Stomach (tissue), 19 donors: ENCODE measurements at places on chromosomes 13 and 19. TPM values are rescaled to one million over a fixed set of nuclear protein-coding genes. Genes with fewer than 3 reads are reported as not detected.
A peak's percentile ranks its signal among the peaks of the same experiment; 100 is the strongest.

- DNase-seq = no peak
Measured at GRCh38 chr13:52793515-52794061, 54.0 kb upstream of the CNMD start.

DNA sequence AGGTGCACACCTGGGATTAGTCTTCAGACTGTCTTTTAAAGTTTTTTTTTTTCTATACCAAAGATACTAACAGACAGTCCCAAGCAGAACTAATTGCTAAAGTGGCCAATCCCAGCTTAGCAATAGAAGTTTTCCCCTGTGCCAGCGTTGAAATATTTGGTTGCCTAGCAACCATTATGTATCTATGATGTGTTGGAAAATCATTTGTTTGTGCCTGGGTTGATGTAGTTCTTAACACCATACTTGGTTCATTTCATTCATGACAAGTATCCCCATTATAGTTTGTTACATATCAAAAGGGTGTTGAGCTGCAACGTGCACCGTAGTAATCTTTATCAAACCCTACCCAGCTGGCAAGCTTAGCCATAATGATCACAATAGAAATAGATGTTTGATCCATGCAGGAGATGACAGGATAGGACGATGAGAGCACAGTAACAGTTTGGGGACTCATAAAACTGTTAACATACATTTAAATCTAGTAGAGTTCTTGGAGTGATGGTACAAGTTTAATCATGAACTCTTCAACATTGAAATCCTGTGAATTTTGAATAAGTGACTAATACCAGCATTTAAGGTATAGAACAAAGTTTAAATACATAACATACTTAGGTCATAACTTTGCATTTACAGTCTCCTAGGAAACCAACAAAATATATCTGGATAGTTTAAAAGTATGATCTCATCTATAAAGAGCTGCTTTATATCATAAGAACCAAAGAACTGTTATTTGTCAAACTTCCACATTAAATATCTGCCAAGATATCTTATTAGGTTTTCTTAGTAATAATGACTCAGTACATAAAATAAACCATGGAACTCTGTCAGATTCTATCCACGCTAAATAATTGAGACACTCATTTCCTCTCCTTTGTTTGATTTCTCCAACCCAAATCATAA is 73.4 kb downstream of the MBNL2 start:
- DNase-seq = no peak

- DNase-seq = peak; percentile 69
Measured at GRCh38 chr13:48505597-48506091, 27.2 kb downstream of the RCBTB2 start.

Gene PSG7
- total RNA-seq = not detected

DNA sequence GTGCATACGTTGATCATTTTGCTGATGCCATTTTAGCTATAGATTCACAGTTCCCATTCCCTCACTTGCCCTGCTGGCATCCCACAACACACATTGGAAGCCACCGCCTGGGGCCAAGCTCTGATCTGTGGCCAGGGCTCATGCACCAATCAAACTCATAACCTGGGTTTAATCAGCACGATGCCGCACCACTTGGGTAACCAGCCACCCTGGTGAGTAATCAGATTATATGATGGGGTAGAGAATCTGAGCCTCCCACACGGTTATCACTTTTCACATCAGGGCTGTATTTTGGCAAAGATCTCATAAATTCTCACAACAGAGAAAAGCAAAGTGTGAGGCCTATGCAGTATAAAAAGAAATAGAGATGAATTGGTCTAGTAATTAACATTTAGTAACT is 66.0 kb upstream of the TNFRSF19 start:
- DNase-seq = no peak

DNA sequence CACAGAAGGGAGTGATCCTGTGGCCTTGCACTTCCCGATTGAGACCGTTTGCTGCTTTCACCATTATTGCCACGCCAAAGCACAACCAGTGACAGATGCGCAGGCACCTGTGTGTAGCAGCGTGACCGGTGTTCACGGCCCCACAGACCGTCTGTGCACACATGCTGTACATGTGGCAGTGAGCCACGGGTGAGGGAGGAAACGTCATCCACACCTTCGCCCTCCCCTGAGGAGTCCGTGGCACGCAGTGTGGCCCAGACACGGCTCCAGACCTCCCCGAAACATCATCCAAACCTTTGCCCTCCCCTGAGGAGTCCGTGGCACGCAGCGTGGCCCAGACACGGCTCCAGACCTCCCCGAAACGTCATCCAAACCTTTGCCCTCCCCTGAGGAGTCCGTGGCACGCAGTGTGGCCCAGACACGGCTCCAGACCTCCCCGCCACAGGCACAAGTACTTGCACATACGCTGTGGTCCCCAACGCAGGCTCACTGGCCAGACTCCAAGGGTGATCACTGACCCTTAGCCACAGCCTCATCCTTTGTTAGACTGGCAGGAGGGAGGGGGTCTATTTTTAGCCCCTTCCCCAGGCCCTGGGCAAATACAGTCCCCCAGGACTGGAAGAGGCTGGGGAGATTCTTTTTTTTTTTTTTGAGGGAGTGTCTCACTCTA is 7.9 kb upstream of the SHC2 start:
- DNase-seq = no peak

DNA sequence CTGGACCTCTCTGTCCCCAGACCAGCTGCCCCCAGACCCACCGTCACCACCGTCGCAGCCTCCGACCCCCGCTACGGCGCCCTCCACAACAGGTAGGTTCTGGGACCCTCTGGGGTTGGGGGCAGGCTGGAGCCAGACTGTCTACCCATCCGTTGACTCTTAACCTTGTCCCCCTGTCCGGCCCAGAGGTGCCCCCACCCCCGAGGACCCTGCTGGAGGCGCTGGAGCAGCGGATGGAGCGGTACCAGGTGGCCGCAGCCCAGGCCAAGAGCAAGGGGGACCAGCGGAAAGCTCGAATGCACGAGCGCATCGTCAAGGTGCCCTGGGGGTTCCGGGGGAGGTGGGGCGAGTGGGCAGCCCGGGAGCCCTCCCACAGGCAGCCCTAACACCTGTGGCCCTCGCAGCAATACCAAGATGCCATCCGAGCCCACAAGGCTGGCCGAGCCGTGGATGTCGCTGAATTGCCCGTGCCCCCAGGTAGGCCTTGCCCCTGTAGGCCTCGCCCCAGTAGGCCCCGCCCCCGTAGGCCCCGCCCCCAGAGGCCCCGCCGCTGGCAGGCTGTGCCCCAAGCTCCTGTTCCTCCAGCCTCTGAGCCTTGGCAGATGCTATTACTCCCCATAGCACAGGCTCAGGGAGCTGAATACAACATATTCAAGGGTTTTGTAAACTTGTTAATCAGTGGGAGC is 12.9 kb downstream of the CC2D1A start:
- no peak for DNase-seq

Gene AXL
- total RNA-seq = 48.2 TPM

Gene SHC2
- total RNA-seq = 25.4 TPM

- DNase-seq = no peak
Measured at GRCh38 chr19:29687244-29687896, 22.1 kb downstream of the PLEKHF1 start.

DNA sequence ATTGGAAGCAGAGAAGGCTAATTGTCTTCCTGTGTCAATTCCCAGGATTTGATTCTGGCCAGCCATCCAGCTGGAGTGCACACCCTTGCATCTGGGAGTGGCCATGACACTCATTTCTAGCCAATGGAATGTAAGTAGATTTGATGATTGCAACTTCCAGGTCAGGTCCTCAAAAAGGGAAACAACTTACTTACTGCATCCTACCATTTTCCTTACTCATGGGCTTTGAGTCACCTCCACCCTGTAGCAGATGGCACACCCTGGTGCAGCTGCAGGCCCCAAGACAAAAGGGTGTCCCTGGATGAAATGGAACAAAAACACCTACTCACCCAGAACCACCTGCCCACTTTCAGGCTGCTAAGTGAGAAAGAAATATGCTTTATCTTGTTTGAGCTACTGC is 27.3 kb upstream of the MPHOSPH8 start:
- DNase-seq = no peak

GRCh38 chr19:23800271-23800670 is 41.6 kb upstream of the ZNF681 start:
- DNase-seq = no peak

DNA sequence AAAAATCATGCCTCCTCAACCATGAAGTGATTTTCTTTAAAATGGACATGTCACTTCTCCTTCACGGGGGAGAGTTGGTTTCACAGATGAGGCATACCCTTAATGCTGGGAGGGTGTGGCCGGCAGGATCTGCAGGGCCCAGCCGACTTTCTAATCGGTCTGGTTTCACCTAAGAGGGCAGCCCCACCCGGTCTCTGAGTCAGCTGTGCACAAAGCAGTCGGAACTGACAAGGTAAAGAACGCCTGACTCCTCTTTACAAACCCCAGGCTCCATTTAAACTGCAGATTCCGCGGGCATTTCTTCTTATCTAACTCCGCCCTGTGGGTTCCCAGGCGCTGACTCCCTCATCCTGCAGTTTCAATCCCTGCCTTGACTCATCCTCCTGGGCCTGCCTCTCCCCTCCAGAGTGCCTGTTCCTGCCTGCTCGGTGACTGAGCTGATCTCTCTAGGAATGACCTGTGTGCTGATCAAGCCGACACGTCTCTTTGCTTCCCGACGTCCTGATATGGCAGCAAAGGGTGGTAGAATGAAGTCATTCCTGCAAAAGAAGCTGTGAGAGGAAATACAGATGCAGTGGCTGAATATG is 63.4 kb downstream of the EFNB2 start:
- peak; percentile 87 for DNase-seq

Gene ZNF492
- not detected for total RNA-seq

GRCh38 chr19:28437390-28438346 is 775.3 kb downstream of the UQCRFS1 start:
- DNase-seq = no peak

- peak; percentile 53 for DNase-seq
Measured at GRCh38 chr19:7391218-7391670, 42.5 kb downstream of the ARHGEF18 start.

GRCh38 chr19:6187374-6187773 is 51.9 kb downstream of the ACSBG2 start:
- no peak for DNase-seq

Gene PRX
- 4.3 TPM for total RNA-seq

GRCh38 chr13:99867535-99868257 is 103.9 kb downstream of the ZIC5 start:
- no peak for DNase-seq

DNA sequence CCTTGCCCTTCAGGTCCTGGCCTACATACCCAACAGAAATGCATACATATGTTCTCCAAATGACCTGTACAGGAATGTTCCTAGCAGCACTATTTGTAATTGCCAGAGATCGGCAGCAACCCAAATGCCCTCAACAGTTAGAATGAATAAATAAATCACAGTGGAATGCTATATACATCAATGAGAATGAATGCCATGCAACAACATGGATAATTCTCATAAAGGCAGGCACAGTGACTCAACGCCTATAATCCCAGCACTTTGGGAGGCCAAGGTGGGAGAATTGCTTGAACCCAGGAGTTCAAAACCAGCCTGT is 18.6 kb downstream of the TEX101 start:
- DNase-seq = no peak

GRCh38 chr19:4369109-4369887 is 25.9 kb downstream of the MPND start:
- DNase-seq = peak; percentile 88

- DNase-seq = peak; percentile 48
Measured at GRCh38 chr19:1837625-1838105, 10.6 kb downstream of the REXO1 start.

DNA sequence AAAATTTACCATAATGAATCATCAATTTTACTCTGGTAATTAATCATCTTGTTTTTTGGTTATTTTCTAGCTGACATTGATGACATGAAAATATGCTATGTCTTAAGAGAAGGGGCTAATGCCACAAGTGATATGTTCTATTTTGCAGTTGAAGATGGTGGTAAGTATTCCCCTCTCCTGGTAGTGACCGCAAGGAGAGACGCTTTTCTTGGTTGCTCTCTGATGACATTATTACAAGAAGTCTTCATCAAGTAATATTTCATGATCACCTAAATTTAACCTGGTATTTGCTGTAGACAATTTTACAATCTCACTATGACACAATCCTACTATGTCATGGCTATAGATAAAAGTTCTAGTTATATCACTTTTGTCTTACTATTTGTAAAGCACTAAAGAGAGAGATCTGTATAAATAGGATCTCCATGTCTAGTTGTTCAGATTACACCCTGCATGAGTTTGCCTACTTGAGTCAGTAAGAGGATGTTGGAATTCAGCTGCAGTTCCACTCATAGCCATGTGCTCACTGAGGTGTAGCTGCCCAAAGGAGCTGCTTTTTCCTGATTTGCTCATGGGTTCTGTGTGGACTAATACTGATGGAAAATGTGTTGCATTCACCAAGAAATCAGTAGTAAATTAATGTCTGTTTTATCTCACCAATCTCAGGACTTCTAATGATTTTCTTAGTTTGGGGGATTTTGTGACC is 10.9 kb downstream of the FREM2 start:
- no peak for DNase-seq

DNA sequence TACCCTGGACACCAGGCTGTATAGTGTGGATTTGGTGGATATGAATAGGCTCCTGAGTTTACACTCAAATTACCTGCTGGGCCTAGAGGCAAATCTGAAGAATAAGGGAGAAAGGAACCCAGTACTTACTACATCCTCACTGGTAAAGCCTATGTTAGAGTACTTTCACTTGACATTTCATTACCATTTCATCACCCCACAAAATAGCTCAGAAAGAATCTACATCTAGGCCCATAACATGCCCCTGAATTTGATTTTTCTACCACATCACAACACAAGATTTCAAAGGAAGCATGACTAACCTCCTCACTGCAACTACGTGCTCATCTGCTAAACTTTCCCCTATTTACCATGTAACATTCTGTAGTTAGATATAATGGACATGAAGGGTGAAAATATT is 43.3 kb downstream of the VWA8 start:
- DNase-seq = no peak

Gene SELENOV
- total RNA-seq = not detected

DNA sequence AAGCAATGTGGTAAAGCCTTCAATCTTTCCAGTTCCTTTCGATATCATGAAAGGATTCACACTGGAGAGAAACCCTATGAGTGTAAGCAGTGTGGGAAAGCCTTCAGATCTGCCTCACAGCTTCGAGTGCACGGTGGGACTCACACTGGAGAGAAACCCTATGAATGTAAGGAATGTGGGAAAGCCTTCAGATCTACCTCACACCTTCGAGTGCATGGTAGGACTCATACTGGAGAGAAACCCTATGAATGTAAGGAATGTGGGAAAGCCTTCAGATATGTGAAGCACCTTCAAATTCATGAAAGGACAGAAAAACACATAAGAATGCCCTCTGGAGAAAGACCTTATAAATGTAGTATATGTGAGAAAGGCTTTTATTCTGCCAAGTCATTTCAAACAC is 15.6 kb upstream of the ZNF763 start:
- no peak for DNase-seq

- no peak for DNase-seq
Measured at GRCh38 chr19:37593996-37594303, 642 bp downstream of the ZNF571 start.

GRCh38 chr13:31944262-31945160 is 87.1 kb upstream of the FRY start:
- DNase-seq = no peak

Gene SPACA4
- total RNA-seq = not detected

Gene SOHLH2
- total RNA-seq = 0.45 TPM

DNA sequence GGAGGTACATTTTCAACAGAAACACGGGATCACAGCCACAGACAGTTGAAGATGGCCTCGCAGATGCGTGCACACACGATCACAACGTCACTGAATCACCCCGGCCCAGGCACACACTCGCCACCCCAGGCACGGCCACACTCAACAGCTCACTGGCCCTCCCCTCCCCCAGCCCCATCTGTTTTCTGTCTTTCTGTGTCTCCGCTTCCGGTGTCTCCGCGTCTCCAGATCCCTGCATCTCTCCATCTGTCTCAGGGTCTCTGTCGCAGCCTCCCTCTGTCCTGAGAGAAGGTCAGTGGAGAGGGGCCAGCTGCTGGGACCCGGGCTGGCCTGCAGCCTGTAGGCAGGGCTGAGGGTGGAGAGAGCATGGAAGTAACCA is 3.8 kb upstream of the ATP1A3 start:
- DNase-seq = no peak
